ENCODE measurements at places on chromosomes 5 and 9.

GRCh38 chr9:33776578-33776977, 18.8 kb upstream of the PRSS3 start:
- no peak for DNase-seq

DNA sequence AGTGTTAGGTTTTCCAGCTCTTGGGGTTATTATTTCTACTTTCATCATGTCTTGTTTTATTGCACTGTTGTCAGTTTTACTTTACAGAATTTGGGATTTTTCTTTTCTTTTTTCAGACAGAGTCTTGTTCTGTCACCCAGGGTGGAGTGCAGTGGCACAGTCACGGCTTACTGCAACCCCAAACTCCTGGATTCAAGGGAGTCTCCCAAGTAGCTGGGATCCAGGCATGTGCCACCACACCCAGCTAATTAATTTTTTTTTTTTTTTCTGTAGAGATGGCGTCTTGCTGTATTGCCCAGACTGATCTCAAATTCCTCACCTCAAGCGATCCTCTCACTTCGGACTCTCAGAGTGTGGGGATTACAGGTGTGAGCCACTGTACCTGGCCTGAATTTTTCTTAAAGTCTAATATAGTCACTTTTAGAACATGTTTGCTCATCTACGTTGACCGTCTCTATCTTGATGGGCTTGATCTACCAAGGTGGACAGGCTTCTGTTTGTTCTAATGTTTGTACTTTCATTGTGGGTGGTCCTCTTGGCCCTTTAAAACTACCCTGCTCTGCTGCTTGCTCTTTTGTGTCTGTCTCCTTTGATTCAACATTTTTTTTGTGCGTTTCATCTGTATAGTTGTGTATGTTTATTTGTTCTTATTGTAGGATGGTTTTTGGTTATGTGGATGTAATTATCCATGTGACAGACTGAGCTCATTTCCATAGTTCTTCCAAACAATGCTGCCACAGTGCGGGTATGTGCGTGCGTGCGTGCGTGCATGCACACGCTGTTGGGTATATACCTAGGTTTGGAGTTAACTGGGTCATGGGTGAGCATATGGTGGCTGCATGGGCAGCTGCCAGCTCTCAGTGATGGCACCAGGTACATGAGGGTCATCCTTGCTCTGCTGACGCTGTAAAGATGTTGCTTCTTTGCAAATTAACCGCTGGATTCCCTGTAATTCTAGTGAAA, 18.1 kb downstream of the PRRC2B start:
- DNase-seq: peak; percentile 31

- DNase-seq: peak; percentile 67
Measured at GRCh38 chr9:130232899-130233586, 32.5 kb upstream of the HMCN2 start.

DNA sequence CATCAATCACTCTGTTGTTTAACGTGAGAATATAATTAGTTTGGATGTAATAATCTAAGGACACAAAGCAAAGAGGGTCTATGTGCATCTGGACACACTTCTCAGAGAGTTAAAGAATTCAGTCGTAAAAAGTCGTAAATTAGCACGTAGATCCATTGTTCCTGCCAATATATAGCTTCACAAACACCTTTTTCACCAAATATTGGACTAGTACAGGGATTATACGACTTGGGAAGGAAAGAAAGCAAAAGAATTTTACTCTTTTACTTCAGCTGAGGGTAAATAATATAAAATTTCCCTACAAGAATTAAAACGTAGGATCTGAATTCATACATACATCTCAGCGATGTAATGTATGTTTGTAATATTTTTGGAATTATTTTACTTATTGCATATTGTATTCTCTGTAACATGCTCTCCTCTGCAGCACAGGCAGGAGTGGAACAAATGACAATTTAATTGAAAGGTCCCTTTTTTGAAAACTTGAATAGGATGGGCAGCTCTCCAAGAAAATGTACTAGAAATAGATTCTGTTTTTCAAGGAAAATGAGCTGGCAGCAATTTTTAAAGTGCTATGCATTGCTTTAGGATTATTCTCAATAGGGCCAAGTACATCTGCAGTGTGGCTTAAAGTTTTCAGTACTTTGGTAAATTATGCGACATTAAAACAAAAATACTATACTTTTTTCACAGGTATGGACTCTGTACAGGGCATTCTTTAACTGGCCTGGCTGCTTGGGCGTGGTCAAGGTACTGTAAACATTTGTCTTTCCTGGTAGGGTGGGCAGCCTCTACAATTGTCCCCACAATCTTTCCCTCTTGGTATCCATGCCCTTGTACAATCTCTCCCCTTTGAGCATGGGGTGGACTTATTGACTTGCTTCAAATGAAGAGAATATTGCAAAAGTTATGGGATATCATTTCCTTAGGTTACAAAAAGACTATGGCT, 39.7 kb upstream of the HSD17B4 start:
- no peak for DNase-seq

GRCh38 chr5:17413691-17414090, 84.3 kb upstream of the TAF11L2 start:
- DNase-seq: no peak

GRCh38 chr9:78213712-78214111, 22.2 kb upstream of the CEP78 start:
- DNase-seq: no peak

GRCh38 chr5:77776554-77777206, 541 bp upstream of the TBCA start:
- DNase-seq: no peak

DNA sequence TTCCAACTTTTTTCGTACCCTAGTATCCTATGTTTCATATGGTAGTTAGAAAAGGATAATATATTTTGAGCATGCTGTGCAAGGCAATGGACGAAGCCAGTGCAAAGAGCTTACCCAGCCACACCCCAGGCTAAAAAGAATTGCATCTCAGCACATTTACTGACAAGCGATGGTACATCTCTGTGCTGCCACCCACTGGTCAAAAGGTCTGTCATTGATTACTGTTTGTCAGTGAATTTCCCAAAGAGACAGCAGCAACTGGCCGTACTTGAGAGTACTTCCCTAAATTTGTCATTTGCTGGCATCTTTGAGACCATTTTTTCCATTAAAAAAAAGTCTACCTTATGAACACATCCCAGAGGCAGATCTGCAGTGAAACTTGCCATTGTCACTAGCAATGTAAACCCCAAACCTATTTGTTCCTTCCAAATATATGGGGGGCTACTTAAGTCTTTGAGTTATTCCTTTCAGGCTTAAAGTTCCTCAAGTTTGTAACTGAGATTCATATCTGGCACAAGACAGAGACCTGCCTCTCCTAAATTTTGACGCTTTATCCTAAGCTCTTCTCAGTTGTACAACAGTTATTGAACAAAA, 184.3 kb downstream of the CTNND2 start:
- DNase-seq: no peak

DNA sequence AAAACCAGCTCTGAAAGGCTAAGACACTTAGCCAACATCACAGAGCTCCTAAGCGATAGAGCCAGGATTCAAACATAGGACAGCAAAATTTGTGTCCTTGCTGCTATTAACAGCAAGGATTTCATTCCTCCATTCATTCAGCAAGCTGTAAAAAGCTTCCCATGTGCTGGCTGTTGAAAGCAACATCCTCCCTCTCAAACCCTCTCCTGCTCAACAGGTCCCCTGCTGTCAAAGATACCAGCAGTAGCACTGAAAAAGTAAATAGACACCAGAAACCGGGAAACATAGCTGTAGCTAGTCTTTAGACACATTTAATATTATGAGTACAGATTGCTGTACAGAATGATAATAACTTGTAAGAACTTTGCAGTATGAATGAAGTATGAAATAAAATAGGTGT, 52.6 kb upstream of the ADAMTSL1 start:
- no peak for DNase-seq

DNA sequence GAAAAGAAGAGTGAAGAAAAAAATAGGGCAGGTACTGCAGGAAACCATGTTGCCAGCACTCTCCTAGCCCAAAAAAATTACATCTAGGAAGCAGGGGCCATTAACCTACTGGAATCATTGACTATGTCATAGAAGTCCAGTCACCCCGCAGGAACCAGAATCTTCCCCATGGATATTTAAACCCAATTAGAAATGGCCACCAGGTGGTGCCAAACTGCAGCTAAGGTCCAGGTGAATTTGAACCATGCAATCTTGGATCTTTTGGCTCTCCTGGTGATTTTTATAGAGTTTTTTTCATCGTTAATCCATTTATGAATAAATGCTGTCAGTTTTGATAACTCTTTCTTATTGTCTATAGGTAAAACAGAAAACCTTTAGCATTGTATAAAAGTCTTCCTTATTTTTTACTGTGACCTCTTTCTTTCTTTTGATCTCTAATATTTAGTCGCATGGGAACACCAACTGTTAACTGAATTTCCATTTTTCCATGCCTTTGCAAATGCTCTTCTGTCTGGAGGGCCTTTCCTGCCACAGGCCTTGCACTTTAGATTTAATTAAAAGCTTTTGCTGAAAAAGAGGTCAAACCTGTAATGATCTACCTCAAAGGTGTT, 147.5 kb upstream of the FGF10 start:
- DNase-seq: no peak

DNA sequence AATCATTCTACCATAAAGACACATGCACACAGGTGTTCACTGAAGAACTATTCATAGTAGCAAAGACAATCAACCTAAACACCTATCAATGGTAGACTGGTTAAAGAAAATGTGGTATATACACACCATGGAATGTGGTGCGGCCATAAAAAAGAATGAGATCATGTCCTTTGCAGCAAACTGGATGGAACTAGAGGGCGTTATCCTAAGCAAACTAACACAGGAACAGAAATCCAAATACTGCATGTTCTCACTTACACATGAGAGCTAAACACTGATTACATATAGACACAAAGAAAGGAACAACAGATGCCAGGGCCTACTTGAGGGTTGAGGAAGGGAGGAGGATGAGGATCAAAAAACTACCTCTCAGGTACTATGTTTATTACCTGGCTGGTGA, 103.8 kb downstream of the DRD1 start:
- DNase-seq: no peak

DNA sequence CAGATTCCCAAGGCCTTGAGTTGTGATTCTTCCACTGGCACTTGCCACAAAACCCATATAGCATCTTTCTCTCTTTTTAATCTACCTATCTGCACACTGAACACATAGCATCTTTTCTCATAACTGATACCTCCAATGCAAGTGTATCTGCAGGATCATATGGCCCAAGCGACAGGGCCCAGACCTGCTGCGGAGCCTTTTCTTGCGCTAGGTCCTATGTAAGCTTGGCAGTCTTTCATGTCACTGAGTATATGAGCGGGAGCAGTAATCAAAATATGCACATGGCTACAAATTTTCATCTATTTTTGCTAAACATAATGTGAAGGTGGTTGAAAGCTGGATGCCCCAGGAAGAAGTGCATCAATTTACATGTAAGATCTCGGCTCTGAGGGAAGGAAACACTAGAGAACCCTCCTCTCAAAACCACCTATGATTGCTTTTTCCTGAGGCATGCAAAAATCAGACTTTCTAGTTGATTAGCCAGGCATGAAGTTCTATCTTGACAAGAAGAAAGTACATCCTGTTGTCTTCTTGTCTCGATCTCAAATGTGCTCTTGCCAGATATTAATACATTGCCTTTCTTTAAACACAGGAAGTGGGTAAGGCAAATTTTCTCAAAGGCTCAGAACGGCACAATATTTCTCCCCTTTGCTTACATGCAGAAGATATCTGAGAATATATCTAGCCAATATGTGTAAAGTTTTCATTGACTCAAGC, 26.9 kb upstream of the CEMIP2 start:
- no peak for DNase-seq

GRCh38 chr5:126921241-126922091, 108.9 kb downstream of the MARCHF3 start:
- DNase-seq: no peak

GRCh38 chr9:33159777-33160127, 7.4 kb downstream of the B4GALT1 start:
- DNase-seq: peak; percentile 85
